PC-3 (cell line): ENCODE measurements at places on chromosomes 16 and 17. TPM values are rescaled to one million over a fixed set of nuclear protein-coding genes. Genes with fewer than 3 reads are reported as not detected.

DNA sequence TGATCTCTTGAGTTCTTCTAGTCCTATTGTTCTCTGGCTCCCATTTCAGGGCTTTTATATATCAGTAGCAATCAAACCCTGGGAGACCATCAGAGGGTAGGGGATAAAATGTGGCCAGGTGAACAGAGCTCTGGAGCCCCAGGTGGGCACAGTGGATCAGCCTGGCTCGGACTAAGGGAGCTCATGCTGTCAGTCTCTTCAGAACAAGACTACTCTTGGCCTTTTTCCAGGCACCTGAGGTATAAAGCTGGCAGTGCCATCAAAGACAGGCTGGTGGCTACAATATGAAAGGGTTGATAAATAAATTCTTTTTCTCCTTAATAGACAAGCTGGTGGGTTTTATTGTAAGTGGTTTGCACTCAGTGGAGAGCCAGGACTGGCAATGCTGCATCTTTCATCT, 160.0 kb upstream of the CCL2 start:
- DNase-seq: no peak
- no peaks in the 10 kb centered on the region for H3K4me1 ChIP-seq
- H3K27ac ChIP-seq: no peak overlapping the region
- no peaks in the 10 kb centered on the region for H3K36me3 ChIP-seq
- H3K27me3 ChIP-seq: no peaks in the 10 kb centered on the region

DNA sequence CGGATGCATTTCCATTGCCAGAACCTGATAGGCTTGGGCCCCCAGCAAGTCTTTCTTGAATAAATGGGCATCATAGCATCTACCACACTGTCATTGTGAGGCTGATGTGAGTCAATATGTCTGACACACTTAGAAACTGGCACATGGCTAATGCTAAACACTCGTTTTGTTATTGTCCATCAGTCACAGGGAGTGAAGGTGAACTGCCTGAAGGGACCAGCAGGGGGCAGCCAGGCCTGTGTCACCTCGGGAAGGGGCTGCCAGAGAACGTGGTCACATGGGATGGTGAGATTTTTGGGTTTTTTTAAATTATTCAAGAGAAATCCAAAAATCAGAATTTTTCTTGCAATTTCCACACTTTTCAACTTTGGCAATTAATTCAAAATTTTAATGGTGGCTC, 831 bp upstream of the RCVRN start:
- H3K4me1 ChIP-seq: 0 out of 2 replicates have a peak, but pooled peaks cover 2% of the 10 kb centered on the region
- no peak overlapping the region for H3K27ac ChIP-seq
- peak; percentile 35 for DNase-seq

DNA sequence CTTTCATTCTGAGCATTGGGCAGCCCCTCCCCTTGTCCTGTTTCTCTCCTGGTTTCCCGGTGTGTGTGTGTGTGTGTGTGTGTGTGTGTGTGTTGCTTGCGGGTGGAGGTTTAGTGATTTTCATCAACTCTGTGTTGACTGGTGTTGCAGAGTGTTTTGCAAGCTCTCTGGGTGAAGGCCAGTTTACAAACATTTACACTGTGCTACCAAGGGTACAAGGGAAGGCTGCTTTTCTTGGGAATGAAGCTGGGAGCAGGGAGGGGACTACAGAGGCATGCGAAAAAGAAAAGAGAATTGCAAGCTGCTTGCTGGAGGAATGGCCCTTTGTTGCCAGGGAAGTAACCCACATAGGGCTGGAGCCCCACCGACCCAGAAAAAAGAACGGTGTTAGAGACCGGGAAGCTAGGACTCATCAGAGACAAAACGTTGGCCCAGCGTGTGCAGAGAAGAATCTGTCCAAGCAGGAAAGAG, 29.6 kb downstream of the HS3ST3B1 start:
- DNase-seq: no peak
- no peak overlapping the region for H3K4me3 ChIP-seq
- no peaks in the 10 kb centered on the region for H3K36me3 ChIP-seq
- no peaks in the 10 kb centered on the region for H3K4me1 ChIP-seq
- peaks cover 70% of the 10 kb centered on the region for H3K27me3 ChIP-seq

GRCh38 chr17:7651665-7652387, 1.1 kb downstream of the ATP1B2 start:
- DNase-seq: no peak
- no peak overlapping the region for H3K4me3 ChIP-seq
- no peak overlapping the region for H3K27ac ChIP-seq
- H3K27me3 ChIP-seq: peaks cover 13% of the 10 kb centered on the region

Gene SPIRE2
- 12.3 and 13.2 TPM in 2 replicates for total RNA-seq
